Activated CD4-positive, alpha-beta memory T cell treated with anti-CD3 and anti-CD28 coated beads for 36 hours (primary cell): ENCODE measurements at places on chromosomes 2 and 18.

- no peak for DNase-seq
Measured at GRCh38 chr2:33488715-33489540, 12.5 kb downstream of the RASGRP3 start.

DNA sequence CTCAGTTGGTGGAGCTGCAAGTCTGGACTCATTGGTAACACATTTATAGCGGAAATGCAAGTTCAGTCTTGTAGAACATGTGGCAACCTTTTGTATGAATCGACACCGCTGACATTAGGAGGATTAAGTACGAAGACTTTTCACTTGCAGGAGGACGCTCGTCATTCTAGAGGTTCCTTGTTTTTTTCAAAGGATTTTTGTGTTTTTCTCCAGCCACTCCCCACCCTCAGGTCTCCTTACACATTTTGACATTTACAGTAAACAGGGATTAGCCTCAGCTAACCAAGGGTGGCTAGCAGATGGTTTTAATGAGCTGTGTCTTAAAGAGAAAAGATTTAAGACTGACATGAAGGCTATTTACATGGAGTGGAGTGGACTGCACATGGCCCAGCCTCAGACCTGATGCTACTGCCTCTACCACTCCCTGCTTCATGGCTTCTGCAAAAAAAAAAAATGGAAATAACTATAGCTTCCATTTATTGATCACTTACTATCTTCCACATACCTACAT lies 173.8 kb downstream of the TRIB2 start:
- no peak for DNase-seq

DNA sequence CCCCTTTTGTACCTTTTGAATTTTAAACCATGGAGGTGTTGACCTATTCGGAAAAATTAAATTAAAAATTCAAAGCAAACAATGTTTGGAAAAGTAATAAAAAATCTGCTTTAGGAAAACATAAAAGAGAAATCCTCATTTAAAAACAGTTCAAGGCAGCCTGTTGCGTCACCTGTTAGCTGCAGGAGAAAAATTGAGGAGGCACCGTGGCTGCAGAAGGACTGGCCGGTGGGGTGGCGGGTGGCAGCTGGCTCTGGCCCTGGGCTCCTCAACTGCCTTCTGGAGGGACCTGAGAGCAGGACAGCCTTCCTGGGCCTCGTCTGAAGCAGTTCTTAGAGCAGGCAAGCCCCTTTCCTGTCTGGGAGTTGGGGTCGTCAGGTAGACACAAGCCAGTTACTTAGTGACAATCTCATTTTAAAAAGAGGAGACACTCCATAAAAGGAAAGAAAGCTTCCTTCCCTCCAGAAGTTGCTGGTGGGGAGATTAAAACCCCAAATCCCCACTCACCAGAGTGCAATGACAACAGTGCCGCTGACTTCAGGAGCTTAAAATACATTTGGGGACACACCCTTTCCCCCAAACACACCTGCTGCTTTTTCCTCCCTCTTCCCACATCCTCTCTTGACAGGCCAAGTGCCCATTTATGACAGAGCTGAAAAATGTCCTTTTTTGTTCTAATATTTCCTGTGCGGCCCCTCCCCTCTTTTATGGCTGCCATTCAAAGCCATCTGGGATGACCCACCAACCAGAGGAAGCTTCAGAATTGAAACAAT lies 9.7 kb downstream of the ZBTB7C start:
- no peak for DNase-seq

GRCh38 chr2:173090276-173090877 lies 14.7 kb downstream of the MAP3K20 start:
- DNase-seq: no peak

- DNase-seq: no peak
Measured at GRCh38 chr2:129058981-129059380, 740.3 kb upstream of the HS6ST1 start.

- no peak for DNase-seq
Measured at GRCh38 chr18:56003720-56004088, 415.7 kb upstream of the TCF4 start.

DNA sequence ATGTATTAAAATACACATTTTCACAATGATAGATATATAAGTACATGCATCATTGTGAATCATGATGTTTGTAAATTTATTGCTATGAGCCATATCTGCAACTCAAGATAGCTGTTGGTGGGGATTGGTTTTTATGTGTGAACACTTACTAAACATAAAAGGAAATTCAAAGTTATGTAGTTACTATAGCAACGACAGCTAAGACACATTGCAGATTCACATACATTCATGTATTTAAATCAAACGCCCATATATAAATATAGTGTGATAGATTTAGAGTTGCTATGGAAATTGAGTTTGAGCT lies 65.6 kb downstream of the MAPRE2 start:
- DNase-seq: no peak
